GM23248 (cell line): ENCODE measurements at places on chromosomes 1 and 21.
A peak's percentile ranks its signal among the peaks of the same experiment; 100 is the strongest.

GRCh38 chr1:235809688-235810397, 56.9 kb downstream of the LYST start:
- DNase-seq: no peak

- DNase-seq: peak; percentile 93
These were observed 526 bp upstream of the SLC25A24 start for GRCh38 chr1:108200687-108201051.

- DNase-seq: no peak
These were observed 74.8 kb downstream of the PLA2G4A start for GRCh38 chr1:186903374-186904136.

- DNase-seq: peak; percentile 49
These were observed 34.1 kb downstream of the DDX20 start for GRCh38 chr1:111789666-111790316.

GRCh38 chr1:11058595-11059154, 1.1 kb downstream of the SRM start:
- peak; percentile 32 for DNase-seq
